ENCODE measurements at places on chromosomes 6 and 20.

- no peak for DNase-seq
These were observed 16.7 kb downstream of the UNC5CL start for GRCh38 chr6:41022294-41022693.

GRCh38 chr6:48280035-48280620 is 169.1 kb upstream of the PTCHD4 start:
- no peak for DNase-seq

- DNase-seq = no peak
These were observed 17.5 kb upstream of the KCNK16 start for GRCh38 chr6:39339868-39340550.

DNA sequence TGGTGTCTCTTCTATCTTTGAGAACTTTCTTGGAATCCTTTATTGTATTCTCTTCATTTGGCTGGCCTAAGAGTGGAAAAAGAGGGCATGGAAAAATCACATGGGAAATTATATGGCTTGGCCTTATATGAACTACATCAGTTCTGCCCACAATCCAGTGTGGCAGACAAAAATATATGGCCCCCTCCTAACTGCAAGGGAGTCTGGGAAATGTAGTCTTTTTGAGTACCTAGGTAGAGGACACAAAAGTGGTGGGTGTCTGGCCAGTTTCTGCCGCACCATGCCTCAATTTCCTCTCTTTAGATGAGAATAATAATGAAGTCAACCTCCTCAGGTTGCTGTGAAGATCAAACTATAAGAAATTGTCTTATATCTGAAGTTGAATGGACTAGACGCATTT is 109.3 kb downstream of the SCP2D1 start:
- DNase-seq = no peak

- DNase-seq = no peak
These were observed 49.8 kb downstream of the TSHZ2 start for GRCh38 chr20:53021934-53022333.

DNA sequence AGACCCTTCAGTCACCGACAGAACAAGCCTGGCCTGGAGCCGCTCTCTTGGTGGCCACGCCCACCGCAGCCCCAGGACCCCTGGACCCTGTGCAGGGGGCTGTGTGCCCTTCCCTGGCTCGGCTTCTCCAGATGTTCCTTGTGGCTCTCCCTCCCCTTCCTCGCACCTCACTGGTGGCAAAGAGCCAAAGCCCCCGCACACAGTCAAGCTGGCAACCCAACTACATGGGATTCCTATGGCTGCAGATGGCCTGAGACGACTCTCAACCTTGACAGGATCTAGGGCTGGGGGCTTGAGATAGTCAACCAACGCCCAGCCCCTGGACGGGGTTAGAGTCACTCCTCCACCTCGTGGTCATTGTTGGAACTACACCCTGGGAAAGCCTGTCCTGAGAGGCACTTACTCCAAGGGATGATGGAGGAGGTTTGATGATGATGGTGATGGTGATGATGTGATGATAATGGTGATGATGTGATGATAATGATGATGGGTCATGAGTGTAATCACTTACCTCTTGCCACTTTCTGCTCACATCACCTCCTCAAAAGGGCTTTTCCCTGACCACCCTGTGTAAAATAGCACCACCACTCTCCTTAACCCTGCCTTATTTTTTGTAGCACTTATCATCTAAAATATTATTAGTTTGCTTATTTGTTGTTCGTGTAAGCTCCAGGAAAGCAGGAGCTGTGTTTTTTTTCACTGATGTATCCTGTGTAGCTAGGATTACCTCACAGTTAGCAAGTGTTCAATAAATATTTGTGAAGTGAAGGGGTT is 278.4 kb downstream of the LRFN2 start:
- peak; percentile 90 for DNase-seq

DNA sequence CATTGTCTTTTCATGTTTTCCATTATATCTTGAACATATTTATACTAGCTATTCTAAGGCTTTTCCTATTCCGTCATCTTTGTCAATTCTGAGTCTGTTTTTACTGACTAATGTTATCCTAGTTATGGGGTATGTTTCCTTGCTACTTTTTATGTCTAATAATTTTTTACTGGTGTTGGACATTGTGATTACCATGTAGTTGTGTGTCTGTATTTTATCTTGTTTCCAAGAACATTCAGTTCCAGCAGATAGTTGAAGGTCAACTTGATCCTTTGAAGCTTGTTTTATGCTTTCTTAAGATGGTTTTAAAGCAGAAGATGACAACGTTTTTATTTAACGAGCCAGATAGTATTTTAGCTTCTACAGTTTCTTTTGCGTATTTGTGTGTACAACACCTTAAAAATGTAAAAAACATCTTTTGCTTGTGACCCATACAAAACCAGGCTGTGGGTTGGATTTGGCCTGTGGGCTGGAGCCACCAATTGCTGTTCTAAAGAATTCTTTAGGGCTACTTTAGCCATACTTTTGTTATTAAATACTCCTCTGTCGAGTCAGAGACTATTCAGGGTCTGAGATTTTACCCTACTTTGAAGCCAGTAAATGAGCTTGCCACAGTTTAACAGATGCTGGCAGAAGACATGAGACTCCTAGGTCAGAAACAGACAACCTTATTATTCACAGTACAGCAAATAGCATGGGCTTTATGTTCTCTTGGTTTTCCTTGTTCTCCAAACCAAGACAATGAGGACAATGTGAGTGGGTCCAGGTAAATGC is 38.7 kb upstream of the REV3L start:
- no peak for DNase-seq

DNA sequence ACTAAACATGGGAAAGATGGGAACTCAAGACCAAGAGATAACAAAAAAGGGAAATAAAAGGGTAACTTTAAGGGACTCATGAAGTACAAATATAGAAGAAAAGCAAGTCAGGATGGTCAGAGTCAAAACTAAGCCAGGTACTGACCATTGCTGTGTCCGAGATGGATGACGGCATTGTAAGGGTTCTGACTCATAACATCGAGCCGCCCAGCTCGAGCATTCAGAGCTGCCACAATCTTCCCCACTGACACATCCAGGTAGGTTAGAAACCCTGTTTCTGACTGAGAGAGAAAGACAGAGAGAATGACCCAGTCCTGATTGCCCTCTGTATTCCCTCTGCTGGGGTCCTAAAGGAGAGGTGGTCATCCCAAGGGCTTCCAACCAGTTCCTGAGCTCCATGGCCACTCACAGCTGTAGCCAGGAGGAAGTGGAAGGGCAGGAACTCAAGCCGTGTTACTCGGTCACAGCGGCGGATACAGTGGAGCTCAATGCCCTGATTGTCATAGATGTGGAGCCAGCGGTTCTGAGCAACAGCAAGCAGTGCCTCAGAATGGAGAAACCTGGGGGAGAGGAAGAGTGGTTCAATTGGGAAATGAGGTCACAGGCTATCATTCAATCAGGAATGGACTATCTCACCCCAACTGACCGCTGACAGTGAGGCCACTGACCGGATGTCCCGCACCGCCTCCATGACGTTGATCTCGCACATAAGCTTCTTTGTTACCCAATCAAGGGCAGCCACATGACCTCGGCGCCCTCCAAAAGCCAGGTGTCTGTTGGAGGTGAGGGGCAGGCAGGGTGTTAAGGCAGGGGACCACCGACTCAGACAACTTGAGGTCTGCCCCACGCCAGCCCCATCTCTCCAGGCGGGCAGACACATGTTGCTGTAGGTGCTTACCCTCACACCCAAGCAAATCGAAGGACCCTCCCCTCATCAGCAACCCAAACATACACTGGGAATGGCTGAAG is 1.8 kb downstream of the WDR46 start:
- no peak for DNase-seq

DNA sequence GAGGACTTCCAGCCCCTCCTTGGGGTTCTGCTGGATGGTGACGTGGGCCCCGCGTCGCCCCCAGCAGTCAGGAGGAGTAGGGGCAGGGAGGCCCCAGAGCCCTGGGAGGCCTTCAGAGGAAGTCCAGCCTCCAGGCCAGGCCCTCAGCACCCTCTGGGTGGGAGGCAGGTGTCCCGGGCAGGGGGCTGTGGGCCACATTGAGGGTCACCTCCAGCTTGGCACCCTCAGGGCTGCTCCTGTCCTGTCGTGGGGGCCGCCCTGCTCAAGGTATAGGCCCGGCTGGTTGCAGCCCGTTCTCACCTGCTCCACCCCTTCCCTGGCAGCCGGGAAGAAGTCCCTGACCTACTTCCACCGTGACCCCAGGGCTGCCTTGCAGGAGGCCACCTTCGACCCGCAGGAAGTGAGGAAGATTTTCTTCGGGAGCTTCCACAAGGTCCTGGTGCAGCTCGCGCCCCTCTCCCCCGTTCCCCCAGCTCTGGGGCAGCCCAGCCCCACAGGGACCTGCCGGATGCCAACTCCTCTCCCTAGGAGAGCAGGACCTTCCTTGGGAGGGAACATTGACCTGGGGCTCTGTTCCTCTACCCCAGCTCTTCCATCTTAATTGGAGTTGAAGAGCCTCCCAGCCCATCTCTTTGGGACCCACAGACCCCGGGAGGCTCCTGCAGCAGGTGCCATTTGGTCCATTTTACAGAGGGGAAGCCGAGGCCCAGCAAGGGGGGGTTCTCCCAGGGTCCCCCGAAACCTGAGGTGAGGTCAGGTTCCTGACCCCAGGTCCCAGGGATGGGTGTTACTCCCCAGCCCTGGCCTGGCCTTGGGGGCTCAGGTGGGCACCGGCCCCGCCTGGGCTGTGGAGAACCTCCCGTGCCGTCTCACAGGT is 26.4 kb downstream of the COL20A1 start:
- DNase-seq = no peak

DNA sequence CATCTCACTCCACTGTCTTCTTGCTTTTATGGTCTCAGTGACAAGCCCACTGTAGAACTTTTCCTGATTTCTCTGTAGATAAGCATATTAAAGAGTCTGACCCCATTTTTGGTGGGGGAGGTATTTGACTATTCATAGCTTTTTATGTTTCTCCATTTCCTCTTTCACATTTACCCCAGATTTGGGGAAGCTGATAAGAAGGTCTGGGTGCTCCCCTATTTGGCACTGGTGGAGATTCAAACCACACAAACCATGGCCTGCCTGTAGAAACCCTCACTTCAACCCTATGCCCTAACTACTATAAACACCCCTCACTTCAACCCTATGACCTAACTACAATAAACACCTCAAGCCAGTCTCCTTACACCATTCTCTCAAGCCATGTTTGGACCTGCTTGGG is 196.2 kb upstream of the SYNDIG1 start:
- DNase-seq = no peak

DNA sequence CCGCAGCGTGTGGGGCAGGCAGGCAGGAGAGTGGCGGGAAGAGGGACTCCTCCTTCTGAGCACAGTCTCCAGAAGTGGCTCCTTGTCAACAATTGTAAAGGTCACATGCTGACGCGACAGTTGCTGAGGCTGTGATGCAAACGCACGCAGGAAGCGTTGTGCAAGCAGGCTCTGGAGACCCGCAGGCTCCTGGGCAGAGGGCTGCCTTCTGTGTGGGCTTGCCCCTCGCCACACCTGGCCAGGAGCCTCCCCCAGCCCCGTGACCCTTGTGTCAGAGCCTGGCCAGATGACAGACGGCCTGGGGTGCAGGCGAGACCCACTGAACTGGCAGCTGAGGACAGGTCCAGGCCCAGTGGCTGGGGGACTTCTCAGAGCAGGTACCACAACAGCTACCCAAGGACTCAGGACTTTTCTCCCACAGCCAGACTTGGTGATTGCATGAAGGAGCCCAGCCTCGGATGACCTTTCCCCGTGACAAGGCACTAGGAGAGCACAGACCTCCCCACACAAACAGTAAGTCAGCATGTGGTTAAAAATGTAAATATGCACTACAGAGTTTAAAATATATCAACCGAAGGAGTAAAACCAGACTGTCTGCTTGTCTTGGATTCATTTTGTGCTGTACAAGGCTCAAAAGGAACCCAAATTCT is 222.1 kb upstream of the RREB1 start:
- peak; percentile 49 for DNase-seq

DNA sequence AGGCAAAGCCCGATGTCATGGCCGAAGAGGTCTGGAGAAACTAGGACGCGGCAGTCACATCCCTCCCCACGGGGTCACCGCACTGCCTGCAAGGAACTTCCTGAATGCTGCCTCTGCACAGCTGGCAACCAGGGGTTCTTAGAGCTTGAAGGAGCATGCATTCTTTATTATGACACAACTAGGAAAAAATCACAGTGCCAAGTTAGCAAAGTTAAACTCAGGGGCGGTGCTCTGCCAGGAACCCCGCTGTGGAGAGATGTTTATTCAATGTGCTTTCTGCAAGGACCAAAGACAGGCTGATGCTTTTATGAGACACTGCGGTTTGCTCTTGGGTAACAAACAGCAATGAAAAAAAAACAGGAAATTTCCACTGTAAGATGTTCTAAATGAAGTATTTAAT is 287.3 kb upstream of the FOXQ1 start:
- no peak for DNase-seq

GRCh38 chr6:166778776-166779175 is 151.7 kb upstream of the RPS6KA2 start:
- no peak for DNase-seq

DNA sequence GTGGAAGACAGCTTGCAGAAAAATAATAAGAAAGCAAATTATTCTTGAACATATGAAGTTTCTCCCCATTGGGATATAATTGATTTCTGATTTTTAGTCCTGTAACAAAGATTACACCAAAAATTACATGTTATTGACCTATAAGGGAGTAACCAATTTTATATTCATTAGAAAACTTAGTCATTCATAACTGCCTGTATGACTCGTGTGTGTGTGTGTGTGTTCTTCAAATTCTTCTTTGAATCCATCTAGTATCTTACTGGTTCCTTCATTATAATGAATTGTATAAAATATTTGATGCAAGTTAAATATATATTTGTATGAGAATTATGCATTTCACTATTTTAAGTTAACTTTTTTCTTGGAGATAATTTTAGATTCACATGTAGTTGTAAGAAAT is 310.4 kb downstream of the HAO1 start:
- no peak for DNase-seq

GRCh38 chr20:50646483-50646996 is 44.8 kb downstream of the RIPOR3 start:
- no peak for DNase-seq

GRCh38 chr6:40000964-40001515 is 66.8 kb upstream of the MOCS1 start:
- no peak for DNase-seq

DNA sequence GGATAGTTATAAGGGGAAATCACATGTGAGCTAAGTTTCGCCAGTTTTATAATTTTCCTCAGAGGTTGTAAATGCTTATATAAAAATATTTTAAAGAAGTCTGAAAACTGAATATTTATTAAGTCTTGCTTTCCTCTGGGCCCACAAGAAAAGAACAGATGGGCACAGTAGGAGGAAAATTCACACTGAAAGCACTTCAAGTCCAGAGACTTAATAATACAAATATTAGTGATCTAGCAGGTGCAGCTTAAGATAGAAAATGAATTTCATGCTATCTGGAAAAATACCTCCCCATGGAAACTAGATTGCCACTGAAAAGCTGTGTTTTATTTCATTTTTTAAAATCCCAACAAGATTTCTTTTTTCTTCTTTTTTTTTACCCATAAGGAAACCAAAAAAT is 47.2 kb downstream of the ORC3 start:
- DNase-seq = no peak

GRCh38 chr20:51800060-51800871 is 2.1 kb downstream of the SALL4 start:
- DNase-seq = peak; percentile 79

GRCh38 chr20:2133318-2134183 is 31.9 kb downstream of the STK35 start:
- DNase-seq = no peak

- no peak for DNase-seq
These were observed 26.5 kb downstream of the GTF2H5 start for GRCh38 chr6:158194487-158195280.
